NCI-H748 treated with DMSO at 0.1 percent for 48 hours (cell line): ENCODE measurements at places on chromosomes 13 and 19.

DNA sequence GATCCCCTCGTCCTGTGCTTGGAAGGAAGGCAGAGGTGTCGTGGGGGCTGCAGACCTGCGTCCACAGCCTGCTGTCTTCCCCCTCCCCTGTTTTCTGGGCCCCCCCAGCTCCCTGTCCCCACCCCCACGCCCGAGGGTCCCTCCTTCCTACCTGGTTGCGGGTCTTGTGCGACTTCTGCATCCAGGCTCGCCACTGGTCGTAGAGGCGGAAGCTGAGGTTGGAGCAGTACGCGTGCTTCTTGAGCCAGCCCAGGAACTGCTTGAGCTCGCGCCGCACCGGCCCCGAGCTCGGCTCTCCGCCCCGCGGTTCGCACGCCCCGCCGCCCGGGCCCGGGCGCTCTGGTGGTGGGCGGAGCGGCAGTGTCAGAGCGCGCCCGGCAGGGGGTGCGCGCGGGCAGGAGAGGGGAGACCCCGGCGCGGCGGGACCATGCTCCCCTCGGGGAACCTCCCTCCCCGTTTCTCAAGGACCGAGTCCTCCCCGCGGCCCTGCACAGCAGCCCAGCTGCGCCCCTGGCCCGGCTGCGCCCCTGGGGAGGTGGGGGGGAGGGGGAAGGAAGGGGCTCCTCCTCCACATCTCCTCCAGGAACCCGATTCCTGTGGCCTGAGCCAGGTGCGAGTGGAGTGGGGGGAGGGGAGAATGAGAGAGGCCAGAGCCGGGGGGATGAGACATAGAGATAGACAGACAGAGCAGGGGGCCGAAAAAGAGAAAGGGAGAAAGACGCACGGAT is 5.7 kb downstream of the REX1BD start:
- DNase-seq = peak; percentile 38

- DNase-seq = no peak
These were observed 79.2 kb upstream of the RAP2A start for GRCh38 chr13:97354808-97355207.

- no peak for DNase-seq
These were observed 58.2 kb downstream of the CDADC1 start for GRCh38 chr13:49305792-49306425.

- DNase-seq = no peak
These were observed 86.9 kb downstream of the HSPH1 start for GRCh38 chr13:31074756-31075155.

DNA sequence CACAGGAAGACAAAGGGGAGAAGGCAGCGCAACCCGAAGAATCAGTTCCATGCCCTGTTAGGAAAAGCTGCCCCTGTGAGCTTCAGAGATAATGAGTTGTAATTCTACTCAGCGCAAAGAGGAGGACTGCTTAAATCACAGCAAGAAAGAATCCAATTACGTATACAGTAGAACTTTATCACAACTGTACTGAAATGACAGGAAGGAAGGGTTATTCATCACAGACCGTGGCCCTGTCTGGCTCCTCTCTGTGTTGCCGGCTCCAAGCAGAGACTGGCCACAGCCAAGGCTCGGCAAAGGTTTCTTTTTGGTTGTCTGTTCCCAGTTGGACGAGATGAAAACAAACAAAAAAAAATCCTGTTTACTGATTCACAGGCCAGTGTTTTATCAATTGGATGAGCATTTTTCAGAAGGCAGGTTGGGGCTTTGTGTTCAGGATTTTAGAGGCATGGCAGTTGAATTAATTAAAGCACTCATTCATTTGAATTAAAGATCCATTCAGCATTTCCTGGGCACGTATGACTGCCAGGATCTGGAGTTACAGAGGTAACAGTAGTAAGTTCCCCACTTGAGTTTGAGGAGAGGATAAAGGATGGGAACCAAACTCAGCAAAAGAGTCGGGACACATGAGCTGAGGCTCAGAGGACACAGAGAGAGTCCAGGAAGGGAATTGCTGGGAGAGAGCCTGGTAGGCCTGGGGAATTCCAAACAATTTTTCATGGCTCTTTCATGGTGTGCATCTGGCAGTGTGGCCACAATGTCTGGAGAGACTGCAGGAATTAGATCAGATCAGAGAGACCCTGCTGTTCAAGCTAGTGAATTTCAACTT is 341.0 kb downstream of the DNAJC15 start:
- no peak for DNase-seq

- no peak for DNase-seq
These were observed 603.2 kb downstream of the DCT start for GRCh38 chr13:93876236-93876635.

DNA sequence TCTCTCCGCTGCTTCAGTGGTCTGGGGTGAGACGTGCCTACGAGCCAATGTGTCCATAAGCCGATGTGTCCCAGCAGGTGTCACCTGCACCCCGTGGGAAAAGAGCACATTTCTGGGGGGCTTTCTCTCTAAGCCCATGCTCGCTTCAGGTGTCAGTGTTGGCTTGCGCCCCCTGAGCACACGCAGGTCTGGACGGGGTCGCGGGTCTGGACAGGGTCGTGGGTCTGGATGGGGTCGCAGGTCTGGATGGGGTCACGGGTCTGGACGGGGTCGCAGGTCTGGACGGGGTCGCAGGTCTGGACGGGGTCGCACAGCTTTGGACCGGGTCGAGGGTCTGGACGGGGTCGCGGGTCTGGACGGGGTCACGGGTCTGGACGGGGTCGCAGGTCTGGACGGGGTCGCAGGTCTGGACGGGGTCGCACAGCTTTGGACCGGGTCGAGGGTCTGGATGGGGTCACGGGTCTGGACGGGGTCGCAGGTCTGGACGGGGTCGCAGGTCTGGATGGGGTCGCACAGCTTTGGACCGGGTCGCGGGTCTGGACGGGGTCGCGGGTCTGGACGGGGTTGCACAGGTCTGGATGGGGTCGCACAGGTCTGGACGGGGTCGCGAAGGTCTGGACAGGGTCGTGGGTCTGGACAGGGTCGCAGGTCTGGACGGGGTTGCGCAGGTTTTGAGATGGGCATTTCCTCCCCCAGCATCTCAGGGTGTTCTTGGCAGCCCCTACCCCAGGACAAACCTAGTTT is 24.5 kb upstream of the TFDP1 start:
- DNase-seq = no peak

DNA sequence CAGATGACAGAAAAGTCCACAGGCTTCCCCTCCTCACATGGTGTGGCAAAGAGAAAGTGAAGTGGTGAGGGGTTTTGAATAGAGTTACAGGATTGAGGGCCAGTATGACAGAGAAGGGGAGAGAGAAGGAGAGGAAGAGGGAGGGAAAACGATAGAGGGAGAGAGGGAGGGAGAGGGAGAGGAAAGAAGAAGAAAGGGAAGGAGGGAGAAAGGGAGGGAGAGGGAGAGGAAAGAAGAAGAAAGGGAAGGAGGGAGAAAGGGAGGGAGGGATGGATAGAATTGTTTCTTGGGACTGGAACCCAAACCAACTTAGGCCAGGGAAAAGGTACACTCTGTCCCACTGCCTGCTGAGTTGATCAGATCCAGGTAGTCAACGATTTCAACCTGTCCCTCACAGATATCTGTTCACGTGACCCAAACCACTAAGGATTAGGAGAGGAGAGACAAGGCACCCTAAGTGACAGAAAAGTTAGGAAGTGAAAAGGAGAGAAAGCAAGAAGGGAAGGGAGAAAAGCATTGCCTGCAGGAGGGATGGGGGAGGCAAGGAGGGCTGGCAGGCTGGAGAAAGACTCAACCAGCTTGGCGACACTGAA is 8.1 kb upstream of the IGFL3 start:
- no peak for DNase-seq

- DNase-seq = no peak
These were observed 7.1 kb downstream of the LTBP4 start for GRCh38 chr19:40608240-40608621.

GRCh38 chr19:45763691-45764294 is 5.3 kb downstream of the SIX5 start:
- no peak for DNase-seq

DNA sequence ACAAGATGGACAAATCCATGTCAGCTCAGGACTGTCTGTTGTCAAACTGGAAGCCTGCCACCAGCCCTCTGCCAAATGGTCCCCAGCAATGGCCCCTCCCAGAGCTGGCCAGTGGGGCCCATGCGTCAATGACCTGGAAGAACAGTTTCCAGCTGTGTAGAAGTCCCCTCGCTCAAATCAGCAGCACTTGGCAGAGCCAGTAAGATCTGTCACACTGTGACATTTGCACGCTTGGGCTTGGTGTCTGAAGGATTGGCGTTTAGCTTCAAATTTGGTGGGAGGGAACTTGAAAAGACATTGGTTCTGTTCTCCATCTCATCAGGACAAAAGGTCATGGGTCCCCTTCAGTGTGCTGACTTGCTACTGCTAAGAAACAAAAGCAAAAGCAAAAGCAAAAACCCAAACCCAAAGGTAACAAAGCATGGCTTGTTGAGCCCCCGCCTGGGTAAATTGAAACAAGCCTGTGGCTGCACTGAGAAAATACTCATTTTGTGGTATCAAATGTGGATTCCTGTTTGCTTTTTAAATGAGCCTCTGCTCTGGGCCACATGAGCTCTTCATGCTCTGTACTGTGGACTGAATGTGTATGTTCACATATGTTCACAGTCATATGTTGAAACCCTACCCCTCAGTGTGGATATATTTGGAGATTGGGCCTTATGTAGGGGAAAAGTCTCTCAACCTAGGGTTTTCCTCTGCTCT is 253.6 kb upstream of the MAB21L1 start:
- DNase-seq = no peak

DNA sequence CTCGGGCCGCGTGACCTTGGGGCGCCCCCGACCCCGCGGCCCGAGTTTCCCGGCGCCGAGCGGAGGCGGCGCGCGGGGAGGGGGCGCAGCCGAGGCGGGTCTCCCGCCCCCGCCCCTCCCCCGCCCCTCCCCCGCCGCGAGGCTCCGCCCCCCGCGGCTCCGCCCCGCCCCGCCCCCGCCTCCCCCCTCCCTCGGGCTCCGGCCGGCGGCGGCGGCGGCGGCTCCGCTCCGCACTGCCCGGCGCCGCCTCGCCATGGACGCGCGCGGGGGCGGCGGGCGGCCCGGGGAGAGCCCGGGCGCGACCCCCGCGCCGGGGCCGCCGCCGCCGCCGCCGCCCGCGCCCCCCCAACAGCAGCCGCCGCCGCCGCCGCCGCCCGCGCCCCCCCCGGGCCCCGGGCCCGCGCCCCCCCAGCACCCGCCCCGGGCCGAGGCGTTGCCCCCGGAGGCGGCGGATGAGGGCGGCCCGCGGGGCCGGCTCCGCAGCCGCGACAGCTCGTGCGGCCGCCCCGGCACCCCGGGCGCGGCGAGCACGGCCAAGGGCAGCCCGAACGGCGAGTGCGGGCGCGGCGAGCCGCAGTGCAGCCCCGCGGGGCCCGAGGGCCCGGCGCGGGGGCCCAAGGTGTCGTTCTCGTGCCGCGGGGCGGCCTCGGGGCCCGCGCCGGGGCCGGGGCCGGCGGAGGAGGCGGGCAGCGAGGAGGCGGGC is at the start of gene HCN2:
TSS of gene HCN2 (plus strand) at position 189 of the 703 bp plus-strand sequence. CDS start at position 254, 65 bp downstream.
- no peak for DNase-seq

DNA sequence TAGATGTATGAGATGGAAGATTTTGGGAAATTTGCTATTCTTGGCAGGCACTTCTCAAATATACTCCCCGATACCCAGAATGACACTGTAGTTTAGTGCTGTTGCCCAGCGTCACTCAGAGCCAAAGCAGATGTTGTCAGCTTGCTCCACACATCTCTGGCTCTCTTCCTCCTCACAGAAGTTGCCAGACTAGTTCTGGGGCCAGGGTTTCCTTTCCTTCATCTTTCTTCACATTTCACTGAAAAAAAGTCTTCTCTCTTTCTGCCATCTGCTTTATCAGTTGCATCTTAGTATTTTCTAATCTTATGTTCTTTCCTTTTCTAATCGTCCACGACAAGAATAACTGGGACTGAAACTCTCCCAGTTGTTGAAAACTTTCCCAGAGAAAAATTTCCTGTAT is 251.4 kb downstream of the RGCC start:
- no peak for DNase-seq

- DNase-seq = no peak
These were observed 1.2 kb downstream of the RCBTB2 start for GRCh38 chr13:48531416-48532255.

- no peak for DNase-seq
These were observed 3.8 kb downstream of the COMMD6 start for GRCh38 chr13:75533861-75534260.

GRCh38 chr19:16921766-16922591 is 33.2 kb downstream of the F2RL3 start:
- DNase-seq = no peak

DNA sequence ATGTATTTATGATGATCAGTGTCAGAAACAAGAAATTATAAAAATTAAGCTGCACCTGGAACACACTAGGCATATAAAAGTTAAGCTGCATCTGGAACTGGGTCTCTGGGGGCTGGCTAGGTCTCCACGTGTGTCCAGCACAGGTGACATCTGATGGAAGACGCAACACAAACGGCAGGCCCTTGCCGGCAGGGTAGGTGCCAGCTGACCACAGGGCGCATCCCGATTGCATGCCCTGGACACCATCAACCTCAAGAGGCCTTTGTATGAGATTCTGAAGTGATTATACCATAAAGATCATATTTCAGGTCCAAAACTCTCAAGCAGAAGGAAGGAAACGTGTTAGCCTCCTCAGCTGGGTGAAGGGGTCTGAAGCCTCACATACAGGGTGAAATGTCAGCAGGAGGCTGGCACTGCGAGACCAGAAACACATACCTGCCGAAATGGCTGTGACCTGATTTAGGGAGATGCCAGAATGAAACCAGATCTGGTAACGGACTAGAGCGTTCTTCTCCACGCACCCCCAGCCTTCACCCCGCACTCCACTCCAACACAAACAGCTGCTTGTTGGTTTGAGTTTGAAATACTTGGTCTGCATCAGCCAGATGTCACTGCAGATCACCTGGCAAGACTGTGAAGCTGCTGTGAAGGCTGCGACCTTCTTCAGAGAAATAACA is 37.3 kb downstream of the COL4A1 start:
- no peak for DNase-seq

GRCh38 chr13:98487016-98487415 is 89.9 kb downstream of the STK24 start:
- DNase-seq = no peak

- no peak for DNase-seq
These were observed 169.8 kb downstream of the SUCLA2 start for GRCh38 chr13:47831265-47831664.

- no peak for DNase-seq
These were observed 11.5 kb downstream of the GPR183 start for GRCh38 chr13:99295488-99296252.

DNA sequence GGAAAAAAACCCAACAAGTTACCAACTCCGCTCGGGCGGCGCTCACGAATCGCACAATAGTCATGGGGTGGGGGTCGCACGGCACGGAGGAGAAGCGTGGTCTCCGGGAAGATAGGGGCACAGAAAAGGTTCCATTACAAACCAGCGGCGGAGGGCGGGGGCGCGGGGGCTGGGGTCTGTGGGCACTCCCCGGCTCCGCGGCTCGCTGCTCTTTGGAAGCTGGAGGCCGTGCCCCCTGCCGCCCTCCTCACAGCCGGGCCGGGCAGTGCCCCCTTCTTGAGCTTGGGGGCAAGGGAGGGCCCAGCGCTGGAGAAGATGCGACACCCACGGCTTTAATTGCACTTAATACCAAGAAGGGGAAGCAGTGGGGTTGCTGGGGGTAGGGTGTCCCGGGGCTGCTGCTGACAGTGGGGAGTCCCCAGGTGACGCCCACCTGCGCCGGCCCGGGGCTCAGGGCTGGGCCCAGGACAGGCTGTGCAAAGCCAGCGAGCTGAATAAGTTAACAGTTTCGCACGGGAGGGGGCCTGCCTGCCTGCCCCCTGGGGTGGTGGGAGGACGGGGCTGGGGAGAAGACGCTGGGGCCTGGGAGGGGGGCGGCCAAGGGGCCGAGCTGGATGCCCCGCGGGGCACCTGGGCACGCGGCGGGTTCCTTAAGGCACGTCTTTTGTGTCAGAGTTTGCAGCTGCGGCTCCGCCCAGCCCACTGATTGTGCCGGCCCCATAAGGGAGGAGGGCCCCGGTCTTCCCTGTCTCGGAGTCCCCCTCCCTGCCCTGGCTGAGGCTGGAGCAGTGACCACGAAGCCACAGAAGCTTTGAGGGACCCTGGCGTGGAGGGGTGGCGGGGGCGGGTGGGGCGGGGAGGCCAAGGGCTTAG is 9.8 kb downstream of the DCAF15 start:
- no peak for DNase-seq
